Articular chondrocyte of knee joint (primary cell): ENCODE measurements at places on chromosomes 3 and 15. TPM values are rescaled to one million over a fixed set of nuclear protein-coding genes. Genes with fewer than 3 reads are reported as not detected.

ARHGAP31 gene
- total RNA-seq: 25.3 and 35.8 TPM in 2 replicates

CLPX gene
- 59.7 and 62.5 TPM in 2 replicates for total RNA-seq

FAM162A gene
- 23.8 and 26.4 TPM in 2 replicates for total RNA-seq

ISL2 gene
- 0.22 TPM in 1 of 2 replicates, not detected in the other for total RNA-seq

GOLGA8M gene
- total RNA-seq: 1.0 and 2.9 TPM in 2 replicates

UBP1 gene
- total RNA-seq: 62.8 and 68.2 TPM in 2 replicates

AMT gene
- total RNA-seq: 0.22 and 0.78 TPM in 2 replicates
